ENCODE measurements at places on chromosomes 16 and 17. TPM values are rescaled to one million over a fixed set of nuclear protein-coding genes. Genes with fewer than 3 reads are reported as not detected.

DNA sequence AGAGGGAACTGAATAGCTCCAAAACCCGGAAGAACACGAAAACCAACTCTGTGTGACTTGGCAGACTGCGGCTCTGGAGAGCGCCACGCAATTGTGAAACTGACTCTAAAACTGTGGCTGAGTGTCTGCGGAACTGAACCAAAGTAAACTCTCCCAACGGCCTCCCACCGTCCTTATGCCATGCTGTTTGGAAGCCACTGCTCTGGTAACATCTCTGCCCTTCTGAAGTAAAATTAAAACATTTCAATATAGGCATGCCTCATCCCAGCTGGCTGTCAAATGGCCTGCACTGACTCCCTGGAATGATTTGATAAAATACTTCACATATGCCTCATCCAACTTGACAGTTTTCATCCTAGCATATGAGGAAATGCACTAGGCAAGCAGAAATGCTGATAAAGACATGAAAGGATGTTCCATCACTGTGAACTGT lies 70.2 kb downstream of the PARN start:
- H3K4me3 ChIP-seq = no peak overlapping the region
- no peaks in the 10 kb centered on the region for H3K4me1 ChIP-seq
- no peaks in the 10 kb centered on the region for H3K36me3 ChIP-seq

DNA sequence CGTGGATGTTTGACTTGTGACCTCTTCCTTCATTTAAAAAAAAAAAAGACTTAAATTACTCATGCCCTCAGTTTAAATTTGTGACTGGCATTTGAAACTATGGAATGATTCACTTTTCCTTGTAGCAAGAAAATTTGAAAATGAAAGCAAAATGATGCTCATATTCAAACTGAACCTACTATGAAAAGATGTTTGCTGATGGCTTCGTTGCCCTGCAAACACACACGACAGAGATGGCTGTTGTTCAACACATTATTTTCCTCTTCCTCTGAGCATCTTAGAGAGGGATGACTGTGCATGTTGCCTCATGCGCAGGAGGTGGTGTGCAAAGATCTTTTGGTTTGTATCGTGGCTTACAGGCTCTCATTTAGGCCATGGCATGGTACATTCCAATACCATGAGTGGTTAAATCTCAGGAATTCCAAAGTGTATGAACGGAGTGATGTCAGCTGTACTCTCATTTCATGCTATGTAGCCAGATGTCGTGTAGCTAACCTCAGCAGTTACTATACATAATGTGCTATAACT lies 164.5 kb downstream of the PRKCA start:
- H3K4me1 ChIP-seq = peaks cover 8% of the 10 kb centered on the region
- H3K27ac ChIP-seq = peak overlapping the region; percentile 24
- H3K36me3 ChIP-seq = no peaks in the 10 kb centered on the region
- H3K4me3 ChIP-seq = peak overlapping the region; percentile 79

- H3K27ac ChIP-seq = no peak overlapping the region
- H3K27me3 ChIP-seq = no peaks in the 10 kb centered on the region
- H3K36me3 ChIP-seq = no peaks in the 10 kb centered on the region
- DNase-seq = no peak
Observed at GRCh38 chr17:77288115-77288619, 147.4 kb downstream of the SEC14L1 start.

DNA sequence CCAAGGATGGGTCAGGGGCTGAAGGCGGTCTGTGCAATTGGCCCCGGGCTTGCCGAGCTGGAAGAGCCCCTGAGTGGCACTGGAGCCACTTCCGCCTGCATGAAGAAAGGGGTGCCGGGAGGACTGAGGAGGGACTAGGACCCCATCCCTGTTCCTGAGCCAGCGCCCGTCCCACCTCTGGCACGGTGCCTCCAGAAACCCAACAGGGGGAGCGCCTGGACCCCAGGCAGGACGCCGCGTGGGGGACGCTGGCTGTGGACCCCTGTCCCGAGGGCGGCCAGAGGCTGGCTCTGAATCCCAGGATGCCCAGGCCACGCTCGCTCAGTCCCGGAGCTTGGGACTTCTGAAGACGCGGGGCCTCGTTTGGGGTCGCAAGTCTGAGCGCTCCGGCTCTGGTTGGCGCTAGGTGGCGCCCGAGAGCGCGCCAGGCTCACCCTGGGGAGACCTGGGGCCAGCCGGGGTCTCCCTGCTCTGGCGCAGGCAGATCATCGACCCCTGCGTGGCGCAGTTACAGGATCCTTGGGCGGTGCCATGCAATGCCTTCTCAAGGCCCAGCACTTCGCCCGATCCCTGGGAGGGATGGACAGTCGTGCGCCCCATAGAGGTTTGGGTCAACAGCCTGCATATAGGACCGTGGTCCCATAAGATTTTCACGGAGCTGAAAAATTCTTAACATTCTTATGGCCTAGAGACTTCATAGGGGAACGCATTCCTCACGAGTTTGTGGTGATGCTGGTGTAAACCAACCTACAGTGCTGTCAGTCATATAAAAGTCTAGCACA lies 58.5 kb upstream of the CREBBP start:
- DNase-seq = peak; percentile 74
- no peaks in the 10 kb centered on the region for H3K27me3 ChIP-seq
- H3K27ac ChIP-seq = peak overlapping the region; percentile 3
- H3K36me3 ChIP-seq = no peaks in the 10 kb centered on the region
- H3K4me1 ChIP-seq = no peaks in the 10 kb centered on the region

Gene NUP85
- 71.0 TPM for total RNA-seq
